ENCODE measurements at places on chromosomes 13 and 19. TPM values are rescaled to one million over a fixed set of nuclear protein-coding genes. Genes with fewer than 3 reads are reported as not detected.

Gene TMEM86B
- total RNA-seq = 3.4 TPM

Gene PLA2G4C
- total RNA-seq = 5.0 TPM

GRCh38 chr19:4991996-4992698 lies 23.2 kb downstream of the KDM4B start:
- DNase-seq = no peak

- no peak for DNase-seq
These were observed 920 bp upstream of the ANO8 start for GRCh38 chr19:17335575-17335974.

DNA sequence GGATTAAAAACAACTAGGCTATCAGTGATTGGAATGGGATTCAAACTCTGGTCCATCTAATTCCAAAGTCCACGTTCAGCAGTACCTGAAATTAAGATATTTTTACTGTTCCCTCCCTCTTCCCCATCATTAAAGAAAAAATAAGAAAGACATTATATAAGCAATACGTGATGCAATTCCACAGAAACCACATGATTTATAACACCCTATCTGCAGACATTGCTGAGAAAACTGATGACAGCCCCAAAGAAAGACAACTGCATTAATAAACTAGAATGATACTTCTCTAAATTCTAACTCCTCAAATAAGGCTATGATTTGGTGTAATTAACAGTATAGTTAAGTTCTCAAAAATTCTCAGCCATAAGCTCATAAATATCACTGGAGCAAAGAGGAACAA lies 19.1 kb downstream of the LNX2 start:
- DNase-seq = no peak

- DNase-seq = peak; percentile 51
These were observed 1.7 kb downstream of the ANO8 start for GRCh38 chr19:17332677-17333581.

GRCh38 chr13:38941353-38941945 lies 49.2 kb downstream of the STOML3 start:
- DNase-seq = no peak

DNA sequence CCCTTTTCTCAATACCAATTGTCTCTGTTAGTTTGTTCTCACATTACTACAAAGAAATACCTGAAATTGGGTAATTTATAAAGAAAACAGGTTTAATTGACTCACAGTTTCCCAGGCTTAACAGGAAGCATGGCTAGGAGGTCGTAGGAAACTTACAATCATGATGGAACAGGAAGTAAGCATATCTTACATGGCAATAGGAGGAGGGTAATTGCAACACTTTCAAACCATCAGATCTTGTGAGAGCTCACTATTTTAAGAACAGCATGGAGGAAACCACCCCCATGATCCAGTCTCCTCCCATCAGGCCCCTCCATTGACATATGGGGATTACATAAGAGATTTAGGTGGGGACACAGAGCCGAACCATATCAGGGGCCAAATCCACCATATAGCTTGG lies 1210.1 kb upstream of the SPRY2 start:
- DNase-seq = no peak

GRCh38 chr13:80245162-80245733 lies 95.7 kb downstream of the SPRY2 start:
- DNase-seq = no peak

Data from mucosa of descending colon (tissue), 3 donors.